ENCODE measurements at places on chromosomes 16 and 17.

DNA sequence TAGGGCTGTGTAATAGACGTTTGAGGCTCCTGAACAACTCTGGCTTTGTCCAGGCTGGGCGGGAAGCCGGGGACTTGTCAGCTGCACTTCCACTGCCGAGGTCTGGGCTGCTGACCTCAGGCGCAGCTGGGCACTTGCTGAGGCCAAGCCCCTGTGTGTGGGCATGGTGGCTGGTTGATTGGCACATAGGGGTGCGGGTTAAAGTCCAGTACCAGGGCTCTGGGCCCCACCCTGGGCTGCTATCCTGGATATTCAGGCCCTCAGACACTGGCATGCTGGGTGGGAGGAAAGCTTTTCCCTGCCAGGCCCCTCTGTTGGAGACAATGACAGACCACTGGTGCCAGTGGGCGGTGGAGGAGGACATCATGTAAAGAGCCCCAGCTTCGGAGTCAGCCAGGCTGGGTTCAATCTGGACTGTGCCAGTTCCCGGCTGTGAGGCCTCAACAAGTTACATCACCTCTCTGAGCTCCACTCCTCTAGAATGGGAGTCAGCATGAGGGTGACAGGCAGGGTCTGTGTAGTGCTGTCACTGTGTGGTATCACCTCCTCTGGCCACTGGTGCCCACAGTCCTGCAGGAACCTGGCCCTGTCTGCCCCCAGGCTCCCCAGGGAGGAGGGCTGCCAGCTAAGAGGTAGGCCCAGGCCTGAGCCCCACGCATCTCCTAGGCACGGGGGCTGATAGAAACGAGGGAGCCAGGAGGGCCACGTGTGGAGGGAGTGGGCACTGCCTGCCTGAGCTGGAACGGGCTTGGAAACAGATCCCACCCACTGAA, 42.5 kb downstream of the PSME3IP1 start:
- DNase-seq = no peak

- no peak for DNase-seq
Measured at GRCh38 chr17:81102869-81103268, 62.4 kb upstream of the PVALEF start.

GRCh38 chr17:74647871-74648672, 24.5 kb upstream of the CD300E start:
- DNase-seq = no peak

- DNase-seq = no peak
Measured at GRCh38 chr17:72715906-72716572, 376.4 kb downstream of the SLC39A11 start.

- no peak for DNase-seq
Measured at GRCh38 chr16:74793571-74793970, 19.0 kb upstream of the FA2H start.

- no peak for DNase-seq
Measured at GRCh38 chr16:80231888-80232287, 308.9 kb upstream of the DYNLRB2 start.

GRCh38 chr17:6394055-6394606, 40.8 kb downstream of the AIPL1 start:
- DNase-seq = peak; percentile 25

DNA sequence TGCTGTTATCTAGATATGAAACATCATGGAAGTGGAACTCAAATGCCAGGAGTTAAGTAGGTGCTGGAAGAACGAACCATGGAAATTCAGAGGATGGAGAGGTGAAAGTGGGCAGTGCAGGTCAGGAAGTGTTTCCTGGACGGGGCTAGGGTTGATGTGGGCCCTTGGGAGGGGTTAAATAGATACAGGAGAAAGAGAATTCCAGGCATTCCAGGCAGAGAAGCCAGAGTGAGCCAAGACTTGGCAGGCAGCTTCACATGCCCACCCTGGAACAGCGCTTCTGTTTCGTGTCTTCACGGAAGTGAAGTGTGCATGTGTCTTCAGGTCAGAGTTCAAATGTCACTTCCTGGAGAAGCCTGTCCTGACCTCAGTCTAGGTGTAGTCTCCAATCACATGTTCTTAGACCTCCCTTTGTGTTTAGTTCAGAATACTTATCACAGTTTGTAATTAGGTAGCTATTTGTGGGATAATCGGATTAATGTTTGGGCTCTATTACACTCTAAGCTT, 41.3 kb downstream of the GP2 start:
- DNase-seq = no peak

DNA sequence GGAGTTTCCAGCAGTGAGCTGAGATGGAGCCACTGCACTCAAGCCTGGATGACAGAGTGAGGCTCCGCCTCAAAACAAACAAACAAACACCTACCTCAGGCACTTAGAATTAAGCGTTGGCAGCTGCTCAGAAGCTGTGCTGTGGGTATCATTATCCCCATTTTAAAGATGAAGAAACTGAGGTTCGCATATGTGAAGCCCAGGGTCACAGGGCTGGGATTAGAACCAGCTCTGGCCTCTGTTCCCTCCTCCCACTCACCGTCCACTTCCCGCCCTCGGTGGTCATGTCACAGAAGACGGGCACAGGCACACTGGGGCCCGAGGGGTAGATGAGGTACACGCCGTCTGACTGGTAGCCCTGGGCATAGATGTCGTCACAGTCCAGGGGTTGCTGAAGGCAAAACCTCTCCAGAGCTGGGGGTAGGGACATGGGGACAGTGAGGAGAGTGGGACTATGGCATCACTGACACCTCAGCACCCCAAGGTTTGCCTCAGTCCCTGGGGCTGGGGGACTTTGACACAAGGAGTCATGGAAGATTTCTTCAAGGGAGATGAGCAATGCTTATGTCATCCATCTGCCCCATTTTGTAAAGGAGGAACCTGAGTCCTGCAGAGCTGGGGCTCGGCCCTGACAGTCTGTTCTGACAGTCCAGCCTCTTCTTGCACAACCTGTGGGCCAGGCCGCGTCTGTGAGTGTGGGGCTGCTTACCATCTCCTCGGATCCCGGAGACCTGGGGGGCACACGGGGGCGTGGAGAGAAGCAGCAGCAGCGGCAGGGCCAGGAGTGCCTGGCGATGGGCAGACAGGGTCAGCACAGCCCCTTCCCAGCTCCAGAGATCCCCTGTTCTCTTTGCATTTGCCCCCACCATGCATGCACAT, 700 bp downstream of the MFAP4 start:
- peak; percentile 47 for DNase-seq

DNA sequence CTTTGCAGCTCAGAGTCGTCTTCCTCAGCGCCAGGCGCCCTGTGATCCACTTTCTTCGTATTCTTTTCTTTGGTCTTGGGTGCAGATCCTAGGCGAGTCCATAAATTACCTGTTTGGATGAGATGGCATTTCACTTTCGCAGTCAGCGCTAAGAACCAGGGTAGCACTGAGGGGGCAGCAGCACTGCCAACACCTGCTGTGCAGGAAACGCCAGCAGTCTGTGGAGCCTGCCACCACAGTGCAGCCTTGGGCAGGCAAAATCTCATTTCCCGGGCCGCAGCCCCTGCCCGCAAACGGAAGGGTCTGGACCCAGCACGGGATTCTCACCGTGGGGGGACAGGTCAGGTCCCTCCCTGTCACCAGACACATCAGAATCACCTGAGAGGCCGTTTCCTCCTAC, 12.2 kb upstream of the ITGAE start:
- DNase-seq = no peak

DNA sequence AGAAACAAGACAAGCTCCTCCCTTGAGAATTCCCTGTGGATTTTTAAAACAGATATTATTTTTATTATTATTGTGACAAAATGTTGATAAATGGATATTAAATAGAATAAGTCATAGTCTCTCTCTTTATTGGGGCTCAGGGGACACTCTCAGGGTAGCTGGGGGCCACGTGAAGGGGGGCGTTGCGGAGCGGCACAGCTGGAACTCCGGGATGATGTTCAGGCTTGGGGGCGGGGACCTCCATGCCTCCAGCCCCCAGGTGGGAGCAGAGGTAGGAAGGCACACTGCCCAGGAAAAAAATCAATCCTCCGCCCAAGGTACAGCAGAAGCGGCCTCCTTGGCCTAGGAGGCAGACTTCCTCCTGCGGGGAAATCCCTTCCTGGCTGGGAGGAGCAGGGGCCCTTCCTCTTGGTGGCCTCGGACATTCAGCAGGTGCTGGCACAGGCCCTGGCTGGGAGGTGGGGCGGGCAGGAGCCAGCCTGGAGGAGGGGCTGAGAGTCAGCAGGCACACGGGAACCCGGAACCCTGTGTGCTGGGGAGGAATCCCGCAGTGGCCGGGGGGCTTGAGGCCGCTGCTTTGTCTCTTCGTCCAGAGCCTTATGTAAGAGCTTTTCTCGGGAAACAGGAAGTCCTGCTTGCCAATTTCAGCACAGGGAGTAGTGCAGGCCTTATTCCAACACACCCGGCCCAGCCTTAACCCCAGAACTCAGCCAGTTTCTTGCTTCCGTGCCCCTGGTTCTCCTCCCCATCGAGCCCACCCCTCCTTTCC, 591 bp upstream of the TNFSF13 start:
- peak; percentile 73 for DNase-seq

- DNase-seq = peak; percentile 24
Measured at GRCh38 chr16:52499060-52499440, 47.9 kb downstream of the TOX3 start.

DNA sequence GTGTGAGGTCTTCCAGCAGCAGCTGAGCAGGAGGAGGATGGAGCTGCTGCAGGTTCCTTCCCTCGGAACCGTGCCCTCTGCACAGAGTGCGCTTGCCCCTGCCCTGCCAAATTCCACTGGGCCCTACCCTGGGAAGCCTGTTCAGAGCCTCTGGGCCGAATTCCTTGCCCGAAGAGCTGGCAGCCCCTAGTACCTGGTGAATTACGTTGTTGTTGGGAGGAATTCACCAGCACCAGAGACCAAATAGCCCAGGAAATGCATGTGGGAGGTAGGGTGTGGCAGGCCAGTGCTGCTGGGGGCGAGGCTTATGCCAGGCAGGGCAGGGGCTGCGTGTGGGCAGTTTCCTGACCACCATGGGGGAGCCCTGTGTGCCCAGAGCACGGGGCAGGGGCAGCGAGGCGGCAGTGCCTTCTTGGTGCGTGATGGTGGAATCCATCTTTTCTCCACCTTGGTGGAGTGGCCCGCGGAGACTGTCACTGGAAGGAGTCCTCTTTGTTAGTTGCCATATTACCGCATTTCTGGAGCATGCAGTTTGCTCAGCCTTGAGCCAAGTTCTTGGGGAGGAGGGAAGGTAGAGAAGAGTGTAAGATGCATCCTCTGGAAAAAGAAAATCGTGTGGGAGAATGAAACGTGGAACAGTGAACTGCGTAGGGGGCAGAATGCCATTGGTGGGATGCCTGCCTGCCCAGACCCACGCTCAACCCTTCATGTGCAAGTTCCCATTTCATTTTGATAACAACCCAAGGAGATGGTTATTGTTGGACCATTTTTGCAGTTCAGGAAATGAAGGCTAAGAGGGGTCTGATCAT, 2.3 kb downstream of the MRC2 start:
- DNase-seq = no peak

GRCh38 chr17:10842658-10843057, 4.8 kb upstream of the PIRT start:
- no peak for DNase-seq

- no peak for DNase-seq
Measured at GRCh38 chr16:73420676-73421075, 372.7 kb upstream of the ZFHX3 start.

GRCh38 chr16:70416748-70417616, 21.9 kb downstream of the ST3GAL2 start:
- DNase-seq = no peak

DNA sequence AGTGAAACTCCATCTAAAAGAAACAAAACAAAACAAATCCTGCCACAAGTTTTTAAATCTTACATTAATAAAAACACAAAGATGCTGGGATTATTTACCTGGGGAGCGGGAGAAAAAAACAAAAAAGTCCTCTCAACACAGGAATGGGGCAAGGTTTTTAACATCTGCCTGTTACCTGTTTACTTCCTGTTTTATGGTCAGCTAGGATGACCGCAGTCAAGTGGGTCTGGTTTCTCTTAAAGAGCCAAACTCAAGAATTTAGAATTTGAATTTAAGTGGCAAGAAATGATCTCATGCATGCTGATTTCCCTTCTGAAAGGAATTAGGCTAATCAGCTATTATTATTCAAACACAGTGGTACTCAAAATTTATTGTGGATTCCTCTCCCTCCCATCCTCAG, 39.7 kb upstream of the TBC1D3K start:
- DNase-seq = no peak

DNA sequence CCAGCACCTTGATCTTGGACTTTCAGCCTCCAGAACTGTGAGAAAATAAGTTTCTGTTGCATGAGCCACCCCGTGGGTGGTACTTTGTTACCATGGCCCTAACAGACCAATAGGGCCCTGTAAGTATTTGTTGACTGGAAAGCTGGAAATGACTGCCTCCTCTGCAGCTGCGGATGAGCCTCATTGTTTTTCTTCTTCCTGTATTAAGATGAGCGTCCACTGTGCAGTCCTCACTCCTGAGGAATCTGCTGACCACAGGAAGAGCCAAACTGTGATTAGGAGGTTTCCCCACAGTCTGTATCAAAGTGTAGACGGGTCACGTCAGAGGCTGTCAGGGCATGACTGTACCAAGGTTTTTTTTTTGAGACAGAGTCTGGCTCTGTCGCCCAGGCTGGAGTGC, 12.2 kb upstream of the AKTIP start:
- no peak for DNase-seq

DNA sequence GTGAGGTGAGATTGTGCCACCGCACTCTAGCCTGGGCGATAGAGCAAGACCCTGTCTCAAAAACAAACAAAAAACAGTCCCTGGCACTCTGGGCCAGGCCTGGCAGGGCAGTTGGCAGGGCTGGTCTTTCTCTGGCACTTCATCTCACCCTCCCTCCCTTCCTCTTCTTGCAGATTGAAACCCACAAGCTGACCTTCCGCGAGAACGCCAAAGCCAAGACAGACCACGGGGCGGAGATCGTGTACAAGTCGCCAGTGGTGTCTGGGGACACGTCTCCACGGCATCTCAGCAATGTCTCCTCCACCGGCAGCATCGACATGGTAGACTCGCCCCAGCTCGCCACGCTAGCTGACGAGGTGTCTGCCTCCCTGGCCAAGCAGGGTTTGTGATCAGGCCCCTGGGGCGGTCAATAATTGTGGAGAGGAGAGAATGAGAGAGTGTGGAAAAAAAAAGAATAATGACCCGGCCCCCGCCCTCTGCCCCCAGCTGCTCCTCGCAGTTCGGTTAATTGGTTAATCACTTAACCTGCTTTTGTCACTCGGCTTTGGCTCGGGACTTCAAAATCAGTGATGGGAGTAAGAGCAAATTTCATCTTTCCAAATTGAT, 24.8 kb downstream of the STH start:
- DNase-seq = no peak

GRCh38 chr17:37239690-37240334, 136.0 kb upstream of the C17orf78 start:
- DNase-seq = peak; percentile 28

DNA sequence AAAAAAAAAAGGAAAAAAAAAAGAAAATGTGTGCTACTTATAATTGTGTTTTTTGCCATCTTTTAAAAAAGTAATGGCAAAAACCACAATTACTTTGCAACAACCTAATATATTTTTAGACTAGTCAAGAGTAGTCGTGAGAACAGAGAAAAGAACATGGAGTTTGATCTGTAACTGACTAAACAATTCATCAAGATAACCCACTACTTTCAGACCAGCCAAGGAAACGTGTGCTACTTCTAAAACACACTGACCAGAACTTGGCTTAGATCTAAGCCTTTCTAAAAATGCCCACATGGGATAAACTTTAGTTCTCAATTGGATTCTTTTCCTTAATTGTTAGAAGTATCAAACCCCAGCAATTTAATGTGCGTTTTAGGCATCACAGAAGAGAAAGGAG, 616 bp downstream of the PECAM1 start:
- DNase-seq = no peak

GRCh38 chr17:76993651-76994050, 125.4 kb downstream of the MGAT5B start:
- DNase-seq = no peak

Measured in NCI-H69 (cell line).